Activated CD8-positive, alpha-beta T cell treated with anti-CD3 and anti-CD28 coated beads for 36 hours (primary cell): ENCODE measurements at places on chromosomes 1 and 21.

- DNase-seq = no peak
Measured at GRCh38 chr1:245971711-245972085, 535.4 kb downstream of the SMYD3 start.

GRCh38 chr1:167957710-167958109 is 20.8 kb upstream of the MPC2 start:
- DNase-seq = no peak

GRCh38 chr1:210646258-210646616 is 317.5 kb downstream of the HHAT start:
- no peak for DNase-seq

GRCh38 chr1:55870106-55870505 is 654.9 kb upstream of the USP24 start:
- no peak for DNase-seq

GRCh38 chr1:189960769-189961168 is 516.9 kb downstream of the BRINP3 start:
- DNase-seq = no peak

- DNase-seq = no peak
Measured at GRCh38 chr1:210908257-210908656, 225.7 kb downstream of the KCNH1 start.
